ENCODE measurements at places on chromosomes 4 and X.

DNA sequence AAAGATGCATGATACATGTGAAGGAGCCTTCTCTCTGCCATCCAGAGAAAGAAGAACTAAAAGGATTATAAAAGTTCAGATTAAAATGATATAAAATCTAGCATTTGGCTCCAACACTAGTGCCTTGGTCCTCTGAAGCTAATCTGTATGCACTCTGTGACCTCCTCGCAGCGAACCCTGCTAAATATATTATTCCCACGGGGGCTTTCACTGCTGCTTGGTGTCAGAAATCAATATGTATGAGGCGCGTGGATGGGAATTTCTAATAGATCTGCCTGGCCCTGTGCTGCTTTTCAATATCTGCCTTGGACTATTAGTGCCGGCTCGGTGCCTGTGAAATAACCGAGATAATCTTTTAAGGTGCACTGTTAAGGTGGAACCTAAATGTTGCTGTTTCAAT, 69.7 kb downstream of the CXXC4 start:
- no peak for DNase-seq

DNA sequence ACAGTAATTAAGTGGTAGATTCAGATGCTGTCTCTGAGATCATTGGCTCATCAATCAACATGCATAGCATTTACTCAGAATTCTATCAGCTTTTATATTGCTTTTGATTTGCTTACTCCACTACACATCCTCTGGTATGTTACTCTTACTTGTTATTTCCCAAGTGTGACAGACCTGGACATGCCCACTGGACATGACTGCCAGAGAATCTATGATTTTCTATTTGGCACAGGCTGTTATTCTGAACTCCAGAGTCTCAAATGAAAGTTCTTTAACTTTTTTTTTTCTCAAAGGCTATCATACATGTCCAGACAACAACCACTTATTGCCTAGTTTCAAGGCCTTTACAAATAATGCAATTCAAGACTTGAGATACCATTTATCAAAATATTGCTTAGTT, 116.1 kb upstream of the ARHGAP24 start:
- no peak for DNase-seq

DNA sequence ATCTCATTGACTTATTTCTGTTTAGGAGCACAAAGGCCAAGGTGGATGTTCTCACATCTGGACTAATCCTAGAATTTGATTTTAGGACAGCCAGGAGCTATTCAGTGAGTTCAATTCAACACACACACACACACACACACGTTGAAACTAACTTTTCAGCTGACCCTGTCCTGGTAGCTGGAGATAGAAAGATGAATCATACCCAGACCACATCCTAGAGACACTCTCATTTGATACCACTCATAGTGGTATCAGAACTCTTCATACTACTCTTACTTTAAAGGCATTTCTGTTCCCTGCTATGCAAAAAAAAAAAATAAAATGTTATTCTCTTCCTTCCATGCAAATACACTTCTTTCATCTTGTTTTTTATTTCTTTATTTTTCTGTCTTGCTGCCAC, 36.7 kb downstream of the KLF8 start:
- DNase-seq = no peak

- no peak for DNase-seq
Observed at GRCh38 chr4:147284256-147284835, 196.6 kb upstream of the EDNRA start.

- DNase-seq = no peak
Observed at GRCh38 chrX:66203114-66203513, 39.1 kb downstream of the HEPH start.

DNA sequence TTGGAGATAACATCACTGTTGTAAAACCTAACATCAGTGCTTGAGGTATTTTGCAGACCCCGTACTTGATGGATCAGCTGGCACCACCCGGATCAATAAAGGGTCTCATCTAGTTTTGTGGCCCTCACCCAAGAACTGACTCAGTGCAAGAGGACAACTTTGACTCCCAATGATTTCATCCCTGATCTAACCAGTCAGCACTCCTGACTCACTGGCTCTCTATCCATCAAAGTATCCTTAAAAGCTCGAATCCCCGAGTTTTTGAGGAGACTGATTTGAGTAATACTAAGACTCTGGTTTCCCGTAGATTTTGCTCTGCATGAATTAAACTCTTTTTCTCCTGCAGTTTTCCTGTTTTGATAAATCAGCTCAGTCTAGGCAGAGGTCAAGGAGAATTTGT, 2498.1 kb downstream of the PCDH7 start:
- no peak for DNase-seq

DNA sequence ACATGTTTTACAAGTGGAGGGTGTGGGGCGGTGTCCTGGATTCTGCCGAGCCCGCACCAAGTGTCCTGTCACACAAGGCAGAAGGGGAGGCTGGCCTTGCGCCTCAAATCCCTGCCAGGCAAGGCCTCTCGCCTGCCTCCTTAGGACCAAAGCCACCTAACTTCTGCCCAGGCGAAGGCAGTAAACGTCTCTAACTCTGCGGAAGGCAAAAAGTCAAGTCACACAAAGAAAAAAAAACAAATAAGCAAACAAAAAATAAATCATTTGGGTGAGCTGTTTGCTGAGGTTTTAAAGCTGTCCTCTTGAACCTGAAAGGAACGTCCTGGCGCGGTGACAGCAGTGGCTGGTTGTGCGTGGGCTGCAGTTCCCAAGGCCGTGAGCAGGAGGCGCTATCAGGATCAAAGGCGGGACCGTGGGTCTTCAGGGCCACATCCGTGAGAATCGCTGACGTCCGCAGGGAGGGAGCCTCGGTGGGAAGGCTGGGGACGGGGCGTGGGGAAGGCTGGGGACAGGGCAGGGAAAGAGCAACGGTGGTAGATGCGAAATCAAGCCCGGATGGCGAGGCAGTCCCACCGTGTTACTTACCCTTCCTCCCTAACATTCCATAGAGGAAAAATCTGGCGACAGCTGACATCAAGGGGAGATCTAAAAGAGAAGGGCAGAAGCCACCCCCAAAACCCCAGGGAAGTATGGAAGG, 99.1 kb downstream of the TRAPPC11 start:
- no peak for DNase-seq

- no peak for DNase-seq
Observed at GRCh38 chr4:163493643-163494359, 689 bp upstream of the TMA16 start.

DNA sequence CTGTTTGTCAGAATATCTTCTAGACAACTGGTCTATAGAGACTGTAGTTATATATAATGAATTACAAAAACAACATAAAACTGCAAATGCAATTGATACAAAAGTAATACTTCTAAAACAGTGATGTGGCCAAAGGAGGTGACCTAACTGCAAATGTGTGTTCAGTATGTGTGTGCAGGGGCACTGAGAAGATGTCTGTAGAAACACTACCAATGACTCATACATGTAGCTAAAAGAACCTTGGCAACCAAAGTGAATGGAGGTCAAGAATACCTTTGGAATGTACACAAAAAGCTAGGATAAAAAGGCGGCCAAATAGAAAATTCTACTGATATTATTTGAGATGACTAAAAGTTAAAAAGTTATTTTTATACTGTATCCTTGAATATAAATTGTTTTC, 261.8 kb downstream of the CAMK2D start:
- DNase-seq = no peak

GRCh38 chr4:120316416-120316815, 249.8 kb upstream of the MAD2L1 start:
- no peak for DNase-seq

GRCh38 chr4:44713125-44713524, 13.2 kb downstream of the GNPDA2 start:
- DNase-seq = no peak

DNA sequence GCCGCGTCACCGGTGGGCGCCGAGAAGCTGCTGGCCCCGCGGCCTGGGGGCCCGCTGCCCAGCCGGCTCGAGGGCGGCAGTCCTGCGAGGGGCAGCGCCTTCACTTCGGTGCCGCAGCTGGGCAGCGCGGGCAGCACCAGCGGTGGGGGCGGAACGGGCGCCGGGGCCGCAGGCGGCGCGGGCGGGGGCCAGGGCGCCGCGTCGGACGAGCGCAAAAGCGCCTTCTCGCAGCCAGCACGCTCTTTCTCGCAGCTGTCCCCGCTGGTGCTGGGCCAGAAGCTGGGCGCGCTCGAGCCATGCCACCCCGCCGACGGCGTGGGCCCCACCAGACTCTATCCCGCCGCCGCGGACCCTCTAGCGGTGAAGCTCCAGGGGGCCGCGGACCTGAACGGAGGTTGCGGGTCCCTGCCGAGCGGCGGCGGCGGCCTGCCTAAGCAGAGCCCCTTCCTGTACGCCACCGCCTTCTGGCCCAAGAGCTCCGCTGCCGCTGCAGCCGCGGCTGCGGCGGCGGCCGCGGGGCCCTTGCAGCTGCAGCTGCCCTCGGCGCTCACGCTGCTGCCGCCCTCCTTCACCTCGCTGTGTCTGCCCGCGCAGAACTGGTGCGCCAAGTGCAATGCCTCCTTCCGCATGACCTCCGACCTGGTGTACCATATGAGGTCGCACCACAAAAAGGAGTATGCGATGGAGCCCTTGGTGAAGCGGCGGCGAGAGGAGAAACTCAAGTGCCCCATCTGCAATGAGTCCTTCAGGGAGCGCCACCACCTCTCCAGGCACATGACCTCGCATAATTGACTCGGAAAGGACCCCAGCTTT, 5.6 kb downstream of the PRDM8 start:
- DNase-seq = no peak

DNA sequence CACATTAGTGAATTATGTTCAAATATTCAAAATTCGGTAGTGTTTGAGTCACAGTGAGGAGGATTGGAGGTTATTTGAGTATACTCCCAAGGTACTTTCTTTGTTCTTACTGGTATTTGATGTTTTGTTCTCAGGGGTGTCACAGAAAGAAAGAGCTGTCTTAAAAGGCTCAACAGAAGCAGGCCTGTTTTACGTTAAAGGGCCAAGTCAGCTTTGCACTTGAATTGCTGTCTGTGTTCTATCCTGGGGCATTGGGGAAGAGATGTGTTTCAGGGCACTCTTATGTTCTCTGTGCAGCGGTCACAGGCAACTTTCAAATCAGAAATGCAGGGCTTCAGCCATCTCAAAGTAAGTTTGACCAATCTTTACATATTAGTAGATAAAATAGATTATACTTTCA, 1113.1 kb upstream of the LCORL start:
- no peak for DNase-seq

DNA sequence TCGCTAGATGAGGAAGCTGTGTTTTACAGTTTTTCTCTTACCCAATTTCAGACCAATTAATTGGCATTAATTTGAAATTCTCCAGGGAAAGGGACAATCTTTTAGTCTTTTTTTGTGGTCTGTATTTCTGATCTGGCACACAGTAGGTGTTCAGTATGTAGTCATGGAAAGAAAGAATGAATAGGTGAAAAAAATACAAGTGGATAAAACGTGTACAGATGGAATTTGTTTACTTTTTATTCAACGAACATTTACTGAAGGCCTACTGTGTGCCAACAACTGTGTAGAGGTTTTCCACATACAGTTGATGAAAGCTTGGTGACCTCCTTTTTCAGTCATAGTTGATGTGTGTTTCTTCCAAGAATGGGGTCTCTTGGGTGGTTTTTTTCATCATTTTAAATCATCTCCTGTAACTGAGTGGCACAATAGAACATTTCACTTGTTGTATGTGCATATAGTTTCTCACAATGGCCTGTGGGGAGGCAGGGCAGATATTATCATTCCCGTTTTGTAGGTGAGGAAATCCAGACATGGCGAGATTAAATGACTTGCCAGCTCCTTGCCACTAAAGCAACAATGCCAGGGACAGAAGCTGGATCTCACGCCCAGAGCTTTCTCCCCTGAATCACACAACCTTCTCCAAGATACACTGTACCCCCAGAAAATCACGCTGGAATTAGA, 102.4 kb downstream of the CEP135 start:
- no peak for DNase-seq

DNA sequence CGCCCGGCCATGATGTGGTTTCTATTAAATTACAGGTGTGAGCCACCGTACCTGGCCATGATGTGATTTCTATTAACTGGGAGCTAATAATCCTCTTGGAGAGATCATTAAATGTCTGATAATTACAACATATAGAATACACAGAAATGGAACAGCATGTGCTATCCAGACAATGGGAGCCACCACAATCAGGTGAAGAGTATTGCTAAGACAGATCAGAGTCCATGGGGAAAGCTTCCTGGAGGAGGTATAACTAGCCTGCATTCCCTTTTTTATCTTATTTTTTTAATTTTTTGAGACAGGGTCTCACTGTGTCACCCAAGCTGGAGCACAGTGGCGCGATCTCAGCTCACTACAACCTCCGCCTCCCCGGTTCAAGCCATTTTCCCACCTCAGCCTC, 146.8 kb downstream of the CHRNA9 start:
- DNase-seq = no peak

GRCh38 chr4:81199831-81200230, 15.2 kb downstream of the PRKG2 start:
- DNase-seq = no peak

- no peak for DNase-seq
Observed at GRCh38 chr4:36502350-36502749, 220.9 kb downstream of the DTHD1 start.

- no peak for DNase-seq
Observed at GRCh38 chr4:52704661-52705060, 45.6 kb upstream of the USP46 start.

DNA sequence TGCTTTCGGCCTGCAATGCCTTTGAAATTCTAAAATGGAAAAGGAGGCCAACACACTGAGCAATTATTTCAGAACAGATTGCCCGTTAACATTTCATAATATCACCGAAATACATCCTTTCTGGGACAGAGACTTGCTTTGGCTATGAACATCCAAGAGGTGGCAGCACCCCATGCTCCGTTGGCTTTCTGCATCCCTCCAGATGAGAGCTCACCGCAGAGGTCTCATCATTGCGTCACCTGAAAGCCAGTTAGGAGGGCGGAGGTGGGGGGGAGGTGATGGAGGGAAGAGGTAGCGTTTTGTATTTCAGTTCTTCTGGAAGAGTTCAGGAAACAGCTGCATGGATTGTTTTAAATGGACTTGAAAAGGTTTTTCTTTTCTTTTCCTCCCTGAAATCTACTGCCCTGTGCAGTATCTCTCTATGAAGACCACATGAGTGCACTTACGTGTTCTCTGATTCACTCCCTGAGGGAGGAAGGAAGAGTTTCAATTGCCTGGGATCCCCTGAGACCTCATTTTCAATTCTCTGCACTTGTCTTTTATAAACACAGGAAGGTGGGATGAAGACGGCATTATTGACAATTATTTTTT, 166.8 kb upstream of the PGRMC2 start:
- DNase-seq = no peak

DNA sequence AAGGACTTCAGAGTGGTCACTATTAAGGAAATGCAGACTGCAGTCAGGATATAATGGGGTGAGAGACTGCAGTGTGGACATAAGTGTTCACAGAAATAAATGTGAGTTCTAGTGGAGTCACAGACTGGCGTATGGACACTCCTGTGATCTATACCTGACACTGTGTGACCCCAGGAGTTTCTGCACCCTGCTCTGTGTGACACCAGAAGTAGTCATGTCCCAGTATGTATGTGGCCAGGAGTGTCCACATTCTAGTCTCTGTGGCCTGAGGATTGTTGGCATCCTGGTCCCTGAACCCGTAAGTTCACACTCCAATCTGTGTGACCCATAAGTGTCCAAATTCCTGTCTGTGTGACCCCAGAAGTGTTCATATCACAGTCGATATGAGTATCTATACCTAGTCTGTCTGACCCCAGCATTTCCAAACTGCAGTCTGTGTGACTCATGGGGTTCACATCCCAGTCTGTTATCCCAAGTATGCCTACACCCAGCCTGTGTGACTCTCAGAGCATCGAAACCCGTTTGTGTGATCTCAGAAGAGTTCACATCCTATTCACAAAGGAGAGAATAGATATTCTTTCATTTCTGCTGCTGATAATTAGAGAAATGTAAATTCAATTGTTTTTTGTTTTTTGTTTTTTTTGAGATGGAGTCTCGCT, 16.3 kb downstream of the WDR13 start:
- DNase-seq = no peak
